ENCODE measurements at places on chromosomes 16 and 17. TPM values are rescaled to one million over a fixed set of nuclear protein-coding genes. Genes with fewer than 3 reads are reported as not detected.

DNA sequence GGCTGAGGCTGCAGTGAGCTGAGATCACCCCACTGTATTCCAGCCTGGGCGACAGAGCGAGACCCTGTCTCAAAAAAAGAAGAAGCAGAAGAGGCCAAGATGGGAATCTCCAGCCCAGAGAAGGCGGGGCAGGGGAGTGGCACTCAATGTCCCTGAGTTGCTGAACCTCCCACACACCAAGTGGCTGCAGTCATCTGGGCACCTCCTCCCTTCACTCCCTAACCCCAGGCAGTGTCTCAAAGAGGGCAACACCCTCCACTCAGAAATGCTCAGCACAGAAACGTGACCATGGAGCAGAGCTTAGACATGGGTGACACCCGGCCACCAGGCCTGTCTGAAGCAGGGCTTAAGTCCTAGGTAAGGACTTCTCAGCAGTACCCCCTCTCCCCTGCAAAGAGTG is 36.3 kb upstream of the BCAR1 start:
- no peak for DNase-seq

GRCh38 chr17:74215342-74215727 is 2.0 kb downstream of the TTYH2 start:
- DNase-seq = no peak

GRCh38 chr17:34303606-34304005 is 15.6 kb upstream of the CCL8 start:
- DNase-seq = no peak

DNA sequence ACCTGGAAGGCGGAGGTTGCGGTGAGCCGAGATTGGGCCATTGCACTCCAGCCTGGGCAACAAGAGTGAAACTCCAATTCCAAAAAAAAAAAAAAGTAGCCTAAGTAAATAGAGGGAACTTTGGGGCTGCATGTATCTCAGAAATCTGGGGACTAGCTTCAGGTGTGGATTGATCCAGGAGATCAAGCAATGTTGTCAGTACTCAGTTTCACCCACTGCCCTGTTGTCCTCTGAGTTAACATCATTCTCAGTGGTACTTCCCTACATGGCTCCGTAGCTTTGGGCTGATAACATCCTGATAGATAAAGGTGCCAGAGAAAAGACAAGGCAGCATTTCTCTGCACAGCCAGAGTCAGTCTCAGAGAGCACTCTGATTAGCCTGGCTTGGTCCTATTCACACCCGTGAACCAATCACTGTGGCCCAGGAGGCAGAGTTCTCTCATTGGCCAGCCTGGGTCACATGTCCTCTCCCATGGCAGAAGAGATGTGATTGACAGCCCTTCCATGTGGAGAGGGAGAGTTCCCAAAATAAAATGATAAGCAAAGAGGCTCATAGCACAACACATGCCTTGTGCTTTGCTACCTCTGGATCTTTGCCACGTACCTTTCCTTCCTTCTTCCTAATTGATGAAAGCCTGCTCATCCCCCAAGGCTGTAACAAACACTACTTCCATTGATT is 99.6 kb downstream of the ABCC1 start:
- no peak for DNase-seq

DNA sequence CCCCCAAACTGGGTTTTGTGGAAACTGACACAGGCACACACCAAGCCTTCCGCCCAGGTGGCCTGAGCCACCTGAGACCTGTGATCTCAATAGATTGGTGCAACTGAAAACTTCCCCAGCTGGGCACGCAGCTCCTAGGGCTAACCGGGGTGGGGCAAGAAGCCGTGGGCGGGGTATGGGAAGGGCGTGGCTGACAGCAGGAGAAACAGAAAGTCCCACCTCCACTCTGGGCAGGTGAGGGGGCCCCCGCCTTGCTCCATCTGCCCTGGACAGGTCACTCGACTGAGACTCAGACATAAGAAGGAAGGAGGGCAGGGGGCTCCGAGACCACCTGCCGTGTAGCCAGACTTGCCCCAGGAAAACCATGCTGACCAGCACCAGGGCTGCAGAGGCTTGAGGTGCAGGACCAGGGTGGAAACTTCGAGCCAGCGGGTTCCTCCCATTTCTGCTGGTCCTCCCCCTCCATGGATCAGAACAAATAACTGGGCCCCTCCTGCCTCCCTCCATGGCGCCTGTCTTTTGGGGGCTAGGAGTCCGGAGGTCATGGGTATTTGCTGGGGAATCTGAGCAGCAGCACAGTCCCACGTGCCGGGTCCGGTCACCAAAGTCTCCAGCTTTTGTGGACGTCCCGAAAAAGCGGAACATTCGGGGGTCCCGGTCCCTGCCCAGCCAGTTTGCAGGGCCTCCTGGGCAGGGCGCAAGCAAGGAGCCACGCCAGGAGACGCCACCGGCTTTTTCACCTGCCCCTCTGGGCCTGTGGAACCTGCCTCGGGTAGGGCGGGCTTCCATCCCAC is 1.3 kb downstream of the TIMP2 start:
- peak; percentile 77 for DNase-seq

DNA sequence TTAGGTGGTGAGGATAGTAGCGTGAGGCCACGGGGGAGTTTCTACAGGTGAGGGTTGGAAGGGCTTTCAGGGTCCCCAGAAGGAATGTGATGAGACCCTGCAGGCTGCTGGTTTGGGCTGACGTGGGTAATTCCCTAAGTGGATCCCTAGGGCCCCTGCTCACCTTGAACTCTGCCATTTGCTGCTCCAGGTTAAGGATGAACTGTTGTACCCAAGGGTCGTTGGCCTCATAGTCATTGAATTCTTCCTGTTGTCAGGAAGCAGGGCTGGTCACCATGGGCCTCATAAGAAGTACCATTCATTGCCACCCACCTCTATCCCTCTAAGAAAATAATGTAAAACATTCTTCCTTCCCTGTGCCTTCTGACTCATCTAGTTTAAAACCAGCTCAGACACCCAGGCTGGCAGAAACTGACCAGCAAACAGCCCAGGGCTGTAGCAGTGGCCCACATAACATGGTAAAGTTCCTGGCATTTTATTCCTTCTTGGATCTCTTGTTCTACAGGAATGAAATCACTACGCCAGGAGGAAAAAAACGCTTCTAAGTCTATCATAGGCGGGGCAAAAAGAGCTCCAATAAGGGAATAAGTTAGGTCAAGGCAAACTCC is 27.6 kb downstream of the FCSK start:
- no peak for DNase-seq

GRCh38 chr16:1347286-1347855 is 4.3 kb downstream of the TSR3 start:
- no peak for DNase-seq

DNA sequence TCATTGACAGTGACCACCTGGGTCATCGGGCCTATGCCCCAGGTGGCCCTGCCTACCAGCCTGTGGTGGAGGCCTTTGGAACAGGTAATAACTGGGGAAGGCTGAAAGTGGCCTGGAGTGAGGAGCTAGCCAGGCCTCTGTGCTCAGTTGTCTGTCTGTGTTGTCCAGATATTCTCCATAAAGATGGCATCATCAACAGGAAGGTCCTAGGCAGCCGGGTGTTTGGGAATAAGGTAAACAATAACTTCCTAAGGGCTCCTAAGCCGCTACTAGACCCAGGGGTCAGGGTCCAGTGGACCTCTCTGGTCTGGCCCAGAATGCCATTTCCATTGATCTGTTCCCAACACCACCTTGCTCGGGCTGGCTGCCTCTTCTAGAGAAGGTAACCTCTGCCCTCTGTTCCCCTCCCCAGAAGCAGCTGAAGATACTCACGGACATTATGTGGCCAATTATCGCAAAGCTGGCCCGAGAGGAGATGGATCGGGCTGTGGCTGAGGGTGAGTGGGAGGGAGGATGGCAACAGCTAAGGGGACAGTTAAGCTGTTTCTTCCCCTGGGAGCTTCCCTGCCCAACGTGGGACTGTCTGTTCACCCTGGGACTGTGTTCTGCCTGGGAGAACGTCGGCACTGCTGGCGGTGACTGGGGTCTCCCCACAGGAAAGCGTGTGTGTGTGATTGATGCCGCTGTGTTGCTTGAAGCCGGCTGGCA is 1.9 kb upstream of the MLX start:
- DNase-seq = no peak

- peak; percentile 51 for DNase-seq
These were observed 12.7 kb upstream of the FAM20A start for GRCh38 chr17:68613739-68614298.

DNA sequence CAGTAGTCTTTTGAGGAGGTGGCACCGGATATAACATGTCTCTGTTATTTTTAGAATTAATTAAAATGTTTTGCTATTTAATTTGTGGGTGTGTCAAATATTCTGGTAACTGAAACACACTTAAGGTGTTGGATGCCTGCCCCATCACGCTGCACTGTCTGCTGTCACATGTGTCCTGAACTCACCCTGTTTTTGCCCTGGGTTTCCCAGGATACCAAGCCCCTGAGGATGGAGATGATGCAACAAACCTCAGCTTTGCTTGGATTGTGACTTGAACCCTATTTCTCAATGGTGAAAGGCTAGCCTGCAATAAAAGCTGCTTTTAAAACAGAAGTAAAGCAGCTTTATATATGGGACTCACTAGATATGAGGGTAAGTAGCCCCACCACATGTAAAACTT is 11.5 kb upstream of the DUSP14 start:
- no peak for DNase-seq

- DNase-seq = no peak
These were observed 19.2 kb downstream of the PRKCB start for GRCh38 chr16:23855010-23855409.

GRCh38 chr16:52742052-52742451 is 195.1 kb upstream of the TOX3 start:
- no peak for DNase-seq

DNA sequence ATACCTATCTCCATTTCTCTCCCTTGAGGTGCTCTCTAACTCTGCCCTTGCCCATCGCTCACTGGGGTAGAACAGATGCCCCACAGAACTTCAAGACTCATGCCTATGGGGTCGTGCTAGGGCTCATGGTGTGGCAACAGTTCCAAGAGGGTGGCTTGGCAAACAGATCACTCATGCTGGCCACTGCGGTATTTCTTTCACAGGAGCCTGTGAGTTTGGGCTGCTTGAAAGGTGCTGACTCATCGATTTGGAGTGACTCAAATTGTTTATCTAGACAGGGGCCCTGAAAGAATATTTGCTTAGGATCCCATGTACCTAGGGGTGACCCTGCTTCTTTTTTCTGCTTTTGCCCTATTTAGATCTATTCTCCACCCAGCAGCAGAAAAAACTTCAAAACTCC is 69.9 kb downstream of the IRX5 start:
- DNase-seq = no peak

GRCh38 chr16:57422026-57422944 is 17.7 kb downstream of the CCL17 start:
- no peak for DNase-seq

DNA sequence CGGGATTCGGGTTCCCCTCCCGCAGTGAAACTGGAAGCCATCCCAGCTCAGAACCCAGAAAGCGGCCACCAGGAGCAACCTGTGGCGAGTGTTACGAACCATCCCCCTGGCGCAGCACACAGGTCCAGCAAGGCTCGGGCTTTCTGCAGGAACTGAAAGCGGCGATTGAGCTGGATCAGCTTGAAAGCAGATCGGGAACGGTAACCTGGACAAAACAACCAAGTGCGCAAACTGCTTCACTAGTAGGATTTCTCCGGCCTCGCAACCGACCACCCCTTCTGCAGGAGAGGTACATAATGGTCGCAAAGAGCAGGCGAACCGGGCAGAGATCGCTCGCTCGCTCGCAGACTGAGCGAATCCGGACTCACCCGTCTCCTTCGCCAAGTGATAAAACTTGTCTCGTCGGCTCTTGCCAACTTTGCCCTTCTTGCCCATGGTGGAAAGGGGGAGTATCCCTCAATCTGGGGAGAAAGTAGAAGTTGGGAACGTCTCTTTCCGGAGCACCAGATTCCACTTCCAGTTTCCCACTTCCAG is 696 bp upstream of the PSMC5 start:
- DNase-seq = no peak

DNA sequence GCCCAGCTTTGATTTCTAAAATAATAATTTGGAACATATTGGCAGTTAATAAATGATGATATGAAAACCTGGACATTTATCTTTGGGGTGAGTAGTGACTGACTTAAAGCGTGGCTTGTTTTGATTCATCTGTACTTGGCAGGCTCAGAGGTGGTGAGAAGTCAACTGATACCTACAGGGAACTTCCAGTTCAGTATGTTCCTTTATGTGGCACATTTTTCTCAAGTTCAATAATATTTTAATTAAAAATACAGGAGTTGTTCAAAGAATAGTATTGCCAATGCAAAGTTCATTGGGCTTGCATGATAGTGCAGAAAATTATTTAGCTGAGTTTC is 34.3 kb downstream of the SLC47A1 start:
- no peak for DNase-seq

DNA sequence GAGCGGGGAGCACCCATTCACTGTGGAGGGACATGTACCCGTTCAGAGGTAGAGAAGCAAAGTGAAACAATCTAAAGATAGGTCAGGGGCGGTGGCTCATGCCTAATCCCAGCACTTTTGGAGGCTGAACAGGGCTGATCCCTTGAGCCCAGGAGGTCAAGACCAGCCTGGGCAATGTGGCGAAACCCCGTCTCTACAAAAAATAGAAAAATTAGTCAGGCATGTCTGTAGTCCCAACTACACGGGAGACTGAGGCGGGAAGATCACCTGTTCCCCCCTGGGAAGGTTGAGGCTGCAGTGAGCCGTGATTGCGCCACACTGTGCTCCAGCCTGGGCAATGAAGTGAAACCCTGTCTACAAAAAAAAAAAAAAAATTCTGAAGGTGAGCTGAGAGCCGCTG is 21.7 kb downstream of the MYL4 start:
- no peak for DNase-seq

DNA sequence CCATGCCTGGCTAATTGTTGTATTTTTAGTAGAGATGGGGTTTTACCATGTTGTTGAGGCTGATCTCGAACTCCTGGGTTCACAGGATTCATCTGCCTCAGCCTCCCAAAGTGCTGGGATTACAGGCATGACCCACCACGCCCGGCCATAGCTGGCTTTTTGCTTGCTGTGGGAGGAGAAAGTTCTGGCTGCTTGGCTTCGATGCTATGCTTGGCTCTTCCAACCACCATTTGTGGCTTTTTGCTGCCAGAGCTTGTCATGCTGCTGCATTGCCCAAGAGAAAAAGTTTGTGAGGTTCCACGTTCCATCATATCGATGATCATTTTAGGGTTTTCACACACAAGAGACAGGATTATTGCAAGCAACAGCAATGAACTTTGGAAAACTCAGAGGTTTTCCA is 16.2 kb downstream of the BMERB1 start:
- no peak for DNase-seq

GRCh38 chr16:47067203-47067602 is 76.5 kb downstream of the NETO2 start:
- no peak for DNase-seq

Gene ZPBP2
- total RNA-seq = 0.34 TPM

Gene OTOP3
- total RNA-seq = not detected

Gene GID4
- 7.7 TPM for total RNA-seq

Gene KRT20
- total RNA-seq = not detected

Gene RDM1
- total RNA-seq = 4.4 TPM

Gene AATK
- total RNA-seq = 0.35 TPM

Gene GRAPL
- total RNA-seq = 4.0 TPM

Gene TTC19
- 21.1 TPM for total RNA-seq

Gene GDPD3
- 7.0 TPM for total RNA-seq

Gene LGALS9B
- total RNA-seq = not detected

Gene TPSD1
- total RNA-seq = not detected
